Stimulated activated CD4-positive, alpha-beta T cell treated with anti-CD3 and anti-CD28 coated beads, Interleukin-15, amount 100 ng/mL, for 1 hour (primary cell): ENCODE measurements at places on chromosomes 16 and 17.

DNA sequence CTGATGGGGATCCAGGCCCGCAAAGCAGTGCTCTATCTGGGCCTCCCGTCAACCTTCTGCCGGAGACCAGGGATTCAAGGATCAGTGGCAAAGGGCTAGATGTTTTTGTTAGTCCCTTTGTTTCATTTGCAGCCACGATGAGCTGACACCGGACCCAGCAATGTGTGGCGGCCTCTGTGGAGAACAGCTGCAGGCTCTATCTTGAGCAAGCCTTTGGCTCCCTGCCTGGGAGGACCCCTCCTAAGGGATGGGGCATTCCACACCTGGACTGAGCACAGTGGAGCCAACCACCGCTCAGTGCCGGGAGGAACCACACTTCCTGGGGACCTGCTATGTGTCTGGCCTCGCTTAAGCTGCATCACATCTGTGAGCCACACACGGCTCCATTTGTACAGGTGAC lies 215.8 kb downstream of the RBFOX3 start:
- no peak for DNase-seq

- DNase-seq = no peak
These were observed 1.5 kb downstream of the GSDMB start for GRCh38 chr17:39916918-39917317.

DNA sequence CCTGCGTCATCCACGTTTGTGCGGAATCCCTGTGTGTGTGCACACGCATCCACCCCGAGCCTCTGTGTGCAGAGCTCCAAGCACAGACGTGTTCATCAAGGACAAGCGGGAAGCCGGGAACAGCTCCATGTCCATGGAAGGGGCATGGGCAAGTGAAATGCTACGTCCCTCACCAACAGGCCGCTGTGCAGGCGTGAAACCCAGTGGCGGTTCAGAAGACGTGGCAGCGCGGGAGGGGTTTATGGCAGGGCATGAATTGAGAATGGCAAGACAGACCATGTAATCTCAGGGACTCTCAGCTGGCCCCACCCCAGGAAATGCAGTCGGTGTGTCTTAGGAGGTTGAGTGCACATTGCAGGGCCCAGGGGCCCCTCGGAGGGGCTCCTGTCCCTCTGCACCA lies 52.7 kb downstream of the TBC1D16 start:
- DNase-seq = no peak

- no peak for DNase-seq
These were observed 4.1 kb downstream of the SLC16A5 start for GRCh38 chr17:75091855-75092327.

DNA sequence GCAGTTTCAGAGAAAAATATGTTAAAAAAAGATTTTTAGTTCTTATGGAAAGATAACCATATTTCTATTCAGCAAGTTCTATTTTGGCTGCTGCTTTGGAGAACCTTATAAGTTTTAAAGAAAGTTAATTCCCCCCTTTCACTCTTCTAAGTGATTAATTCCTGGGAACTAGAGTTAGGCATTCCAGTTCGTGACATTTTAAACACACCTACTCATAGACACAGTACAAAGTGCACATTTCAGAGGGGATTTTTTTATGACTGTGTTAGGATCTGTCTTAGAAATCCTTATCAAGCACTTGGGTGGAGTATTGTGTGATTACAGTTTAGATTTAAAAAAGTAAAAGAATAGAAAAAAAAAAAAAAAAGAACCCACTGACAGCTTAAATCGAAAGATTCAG lies 3.5 kb upstream of the CDH11 start:
- DNase-seq = no peak

DNA sequence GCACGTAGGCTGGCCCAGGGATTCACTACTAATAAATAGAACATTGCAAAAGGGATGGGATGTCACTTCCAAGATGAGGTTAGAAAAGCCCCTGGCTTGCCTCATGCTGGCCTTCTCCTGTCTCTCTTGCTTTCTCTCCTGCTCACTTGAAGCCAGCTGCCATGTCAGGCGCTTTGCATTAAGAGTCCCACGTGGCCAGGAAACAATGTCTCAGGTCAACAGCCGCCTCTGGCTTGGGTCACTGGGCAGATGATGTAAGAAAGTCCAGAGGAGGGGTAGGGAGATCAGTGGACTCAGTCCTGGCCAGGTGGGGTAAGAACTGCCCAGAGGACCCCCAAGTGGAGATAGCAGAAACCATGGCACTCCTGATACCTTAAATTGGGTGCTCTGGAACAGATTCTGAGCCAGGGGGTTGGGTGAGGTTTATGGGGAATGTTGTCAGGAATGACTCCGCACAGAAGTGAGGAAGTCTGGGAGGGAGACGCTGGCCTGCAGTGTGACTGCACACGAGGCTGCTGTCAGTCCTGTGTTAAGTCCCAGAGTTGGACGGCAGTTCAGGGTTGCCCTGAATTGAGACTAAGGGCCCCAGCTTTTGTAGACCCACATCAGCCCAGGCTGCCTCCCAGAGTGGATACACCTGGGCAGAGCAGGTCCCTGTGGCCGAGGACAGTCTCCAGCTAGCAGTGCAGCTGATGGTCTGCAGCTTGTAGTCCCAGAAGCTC lies 17.7 kb downstream of the C16orf82 start:
- no peak for DNase-seq

- DNase-seq = no peak
These were observed 62.6 kb downstream of the AMFR start for GRCh38 chr16:56362706-56363105.

DNA sequence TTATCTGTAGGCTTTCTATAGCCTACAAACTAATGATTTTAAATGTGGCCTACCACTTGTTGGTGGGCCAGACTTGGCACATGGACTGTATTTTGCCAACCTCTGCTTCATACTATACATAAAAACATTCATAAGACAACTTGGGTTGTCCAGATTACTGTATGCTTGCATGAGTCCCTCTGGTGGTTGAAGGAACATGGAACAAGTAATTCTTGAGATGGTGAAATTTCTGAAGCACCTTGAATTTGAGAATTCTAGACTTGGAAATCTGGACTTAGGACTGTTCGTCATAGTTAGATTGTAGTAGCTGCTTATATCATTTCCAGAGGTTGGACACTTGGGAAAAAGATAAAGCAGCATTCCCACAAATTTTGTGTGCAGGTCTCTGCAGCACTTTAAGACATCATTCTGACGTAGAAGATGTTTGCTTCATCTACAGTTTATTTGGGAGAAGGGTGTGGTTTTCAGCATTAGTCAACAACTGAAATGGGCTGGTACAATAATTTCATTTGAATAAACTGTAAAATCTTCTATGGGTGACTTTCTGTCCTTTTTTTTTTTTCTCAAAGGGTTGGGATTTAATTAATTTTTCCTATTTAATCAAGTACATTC lies 31.2 kb downstream of the NFATC3 start:
- no peak for DNase-seq

- no peak for DNase-seq
These were observed 127.1 kb downstream of the ENGASE start for GRCh38 chr17:79201536-79202227.

DNA sequence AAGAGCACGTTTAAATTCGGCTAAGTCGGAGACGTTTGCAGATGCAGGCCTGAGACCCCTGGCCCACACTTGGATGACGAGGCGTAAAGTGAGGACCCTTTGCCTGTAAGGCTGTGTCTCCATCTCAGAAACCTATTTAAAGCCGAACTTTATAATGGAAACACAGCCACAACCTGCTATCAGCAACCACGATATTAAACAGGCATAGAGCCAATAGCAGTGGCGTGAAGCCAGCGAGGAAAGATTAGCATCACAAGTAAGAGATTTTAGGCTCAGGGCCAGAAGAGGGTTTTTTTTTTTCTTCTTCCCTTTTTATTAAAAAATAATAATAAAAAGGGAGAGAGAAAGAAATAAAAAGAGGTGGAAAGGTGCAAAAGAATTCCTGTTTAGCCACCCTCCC lies 111.3 kb upstream of the NOL11 start:
- DNase-seq = no peak

GRCh38 chr16:59611556-59611955 lies 877.4 kb upstream of the GOT2 start:
- DNase-seq = no peak

DNA sequence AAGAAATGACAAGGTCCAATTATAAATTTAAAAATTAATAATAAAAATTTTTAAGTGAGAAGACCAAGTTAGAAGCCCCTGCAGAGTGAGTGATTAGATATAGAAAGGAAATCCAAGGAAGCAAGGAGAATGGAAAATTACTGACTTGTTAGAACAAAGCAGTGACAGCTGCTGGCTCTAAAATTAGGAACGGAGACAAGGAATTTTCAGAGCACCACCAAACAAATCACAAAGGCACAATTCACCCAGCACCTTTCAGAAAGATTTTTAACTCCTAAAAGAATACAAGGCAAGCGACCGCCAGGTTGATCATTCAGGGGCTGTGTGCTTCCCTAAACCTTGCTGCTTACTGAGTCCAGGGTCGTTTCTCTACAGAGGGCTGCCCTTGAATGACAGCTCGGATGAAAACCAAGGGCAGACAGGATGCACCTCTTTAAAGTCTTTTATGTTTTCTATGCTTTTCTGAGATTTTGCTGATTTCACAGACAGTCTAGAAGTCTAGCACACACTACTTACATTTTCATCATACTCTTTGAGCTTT lies 45.4 kb upstream of the GINS3 start:
- no peak for DNase-seq

- DNase-seq = no peak
These were observed 107.6 kb upstream of the HLF start for GRCh38 chr17:55157165-55157564.

DNA sequence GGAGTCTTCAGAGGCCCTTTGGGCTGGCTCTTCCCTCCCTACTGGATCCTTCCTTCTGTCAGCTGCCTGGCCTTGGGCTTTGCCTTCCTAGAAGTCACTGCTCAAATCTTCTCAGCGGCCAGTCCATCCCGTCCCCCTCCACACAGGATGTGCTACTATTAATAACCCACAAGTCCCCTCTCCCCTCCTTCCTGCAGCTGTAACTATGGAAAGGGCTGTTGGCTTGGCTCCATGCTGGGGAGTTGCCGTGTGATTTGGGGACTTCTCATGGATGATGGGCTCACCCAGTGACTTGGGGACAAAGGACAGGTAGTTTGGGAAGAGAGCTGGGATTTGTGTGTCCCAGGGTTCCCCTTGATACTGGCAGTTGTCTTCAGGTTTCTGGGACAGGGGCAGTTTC lies 19.4 kb downstream of the TMEM94 start:
- no peak for DNase-seq

GRCh38 chr16:15961060-15961511 lies 11.7 kb downstream of the ABCC1 start:
- peak; percentile 28 for DNase-seq

GRCh38 chr16:72018470-72018869 lies 9.9 kb downstream of the DHODH start:
- no peak for DNase-seq

DNA sequence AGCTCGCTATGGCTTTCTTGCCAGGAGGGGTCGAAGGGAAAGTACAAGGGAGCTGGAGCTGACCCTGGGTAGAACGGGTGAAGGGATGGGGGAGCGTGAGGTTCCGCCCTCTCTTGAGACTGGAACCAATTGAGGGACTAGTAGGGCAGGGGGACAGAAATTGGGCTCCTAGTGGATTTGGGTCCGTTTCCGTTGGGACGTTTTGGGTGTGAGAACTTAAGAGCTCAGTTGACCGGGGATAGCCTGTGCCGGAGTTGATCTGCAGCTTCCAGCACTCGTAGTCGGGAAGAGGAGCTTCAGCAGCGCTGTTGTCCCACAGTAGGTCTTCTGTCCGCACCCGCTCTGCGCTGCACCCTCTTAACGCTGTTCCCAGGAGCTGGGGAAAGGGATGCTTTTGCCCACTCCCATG lies 481 bp downstream of the CNTROB start:
- no peak for DNase-seq

GRCh38 chr16:82081264-82081663 lies 46.2 kb downstream of the HSD17B2 start:
- DNase-seq = no peak

DNA sequence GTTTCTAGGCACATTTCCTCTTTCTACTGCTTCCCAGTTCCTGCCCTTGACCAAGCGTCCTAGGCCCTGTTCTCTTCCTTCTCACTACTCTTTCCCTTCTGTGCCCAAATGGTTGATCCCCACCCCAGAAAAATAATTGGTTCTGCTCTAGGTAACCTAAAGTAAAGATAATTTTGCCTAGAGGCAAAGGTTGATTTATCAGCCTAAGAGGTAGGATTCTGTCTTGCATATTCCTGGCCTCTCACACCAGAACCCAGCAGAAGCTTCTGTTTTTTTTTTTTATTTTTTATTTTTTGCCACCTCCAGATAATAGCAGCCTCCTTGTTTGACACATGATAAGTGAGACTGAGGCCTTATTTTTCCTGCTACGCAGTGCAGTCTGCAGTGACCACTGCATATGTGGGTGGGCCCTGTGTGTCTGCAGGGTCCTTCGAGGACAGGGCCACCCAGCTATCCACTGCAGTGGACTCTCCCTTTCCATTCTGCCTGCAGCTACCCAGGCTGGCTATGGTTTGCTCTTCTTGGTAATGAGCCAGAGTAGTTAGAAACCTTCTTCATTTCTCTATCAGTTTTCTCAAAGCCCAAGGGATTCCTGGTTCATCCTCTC lies 701 bp downstream of the PIPOX start:
- no peak for DNase-seq

DNA sequence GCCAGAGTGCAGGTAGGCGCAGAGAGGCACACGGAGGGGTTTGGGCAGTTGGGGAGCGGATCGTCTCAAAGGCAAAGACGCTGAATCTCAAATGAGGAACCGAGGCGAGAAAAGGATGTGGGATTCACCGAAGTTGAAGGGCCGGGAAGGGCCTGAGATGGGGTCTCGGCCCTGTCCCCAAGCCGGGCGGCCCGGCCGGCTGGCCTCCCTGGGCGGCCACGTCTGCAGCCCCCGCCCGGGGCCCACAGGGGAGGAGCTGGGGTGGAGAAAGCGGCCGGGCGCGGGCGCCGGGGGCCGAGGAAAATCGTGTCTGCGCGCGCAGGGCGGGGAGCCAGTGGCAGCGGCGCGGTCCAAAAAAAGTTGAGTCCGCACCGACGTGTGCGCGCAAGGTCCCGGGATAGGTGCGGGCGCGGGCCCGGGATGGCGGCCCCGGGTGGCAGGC lies 458 bp downstream of the SLC12A4 start:
- no peak for DNase-seq

DNA sequence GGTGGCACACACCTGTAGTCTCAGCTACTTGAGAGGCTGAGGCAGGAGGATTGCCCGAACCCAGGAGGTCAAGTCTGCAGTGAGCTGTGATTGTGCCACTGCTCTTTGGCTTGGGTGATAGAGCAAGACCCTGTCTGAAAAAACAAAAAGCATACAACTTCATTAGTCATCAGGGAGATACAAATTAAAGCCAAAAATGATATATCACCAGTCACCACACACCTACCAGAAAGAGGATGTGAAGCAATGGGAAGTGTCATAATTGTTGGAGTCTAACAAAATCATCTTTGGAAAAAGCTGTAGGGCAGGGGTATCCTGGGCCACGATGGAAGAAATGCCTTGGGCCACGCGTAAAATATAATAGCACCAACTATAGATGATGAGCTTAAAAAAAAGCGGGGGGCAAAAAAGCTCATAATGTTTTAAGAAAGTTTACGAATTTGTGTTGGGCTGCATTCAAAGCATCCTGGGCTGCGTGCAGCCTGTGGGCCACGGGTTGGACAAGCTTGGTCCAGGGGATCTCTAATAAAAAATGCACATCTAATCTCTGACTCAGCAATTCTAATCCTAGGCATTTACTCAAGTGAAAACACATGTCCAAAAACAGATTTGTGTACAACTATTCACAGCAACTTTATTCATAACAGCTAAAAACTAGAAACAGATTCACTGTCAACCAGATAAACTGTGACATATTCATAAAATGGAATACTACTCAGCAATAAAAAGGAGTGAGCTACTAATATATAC lies 65.9 kb downstream of the HIC1 start:
- DNase-seq = no peak

GRCh38 chr17:41211845-41212466 lies 14.5 kb upstream of the KRTAP9-2 start:
- DNase-seq = no peak

- DNase-seq = no peak
These were observed 5.8 kb downstream of the TMEM97 start for GRCh38 chr17:28324781-28325180.
